ENCODE measurements at places on chromosomes 1 and 21.
A peak's percentile ranks its signal among the peaks of the same experiment; 100 is the strongest.

GRCh38 chr1:240575981-240576662, 35.8 kb downstream of the GREM2 start:
- DNase-seq = peak; percentile 63

DNA sequence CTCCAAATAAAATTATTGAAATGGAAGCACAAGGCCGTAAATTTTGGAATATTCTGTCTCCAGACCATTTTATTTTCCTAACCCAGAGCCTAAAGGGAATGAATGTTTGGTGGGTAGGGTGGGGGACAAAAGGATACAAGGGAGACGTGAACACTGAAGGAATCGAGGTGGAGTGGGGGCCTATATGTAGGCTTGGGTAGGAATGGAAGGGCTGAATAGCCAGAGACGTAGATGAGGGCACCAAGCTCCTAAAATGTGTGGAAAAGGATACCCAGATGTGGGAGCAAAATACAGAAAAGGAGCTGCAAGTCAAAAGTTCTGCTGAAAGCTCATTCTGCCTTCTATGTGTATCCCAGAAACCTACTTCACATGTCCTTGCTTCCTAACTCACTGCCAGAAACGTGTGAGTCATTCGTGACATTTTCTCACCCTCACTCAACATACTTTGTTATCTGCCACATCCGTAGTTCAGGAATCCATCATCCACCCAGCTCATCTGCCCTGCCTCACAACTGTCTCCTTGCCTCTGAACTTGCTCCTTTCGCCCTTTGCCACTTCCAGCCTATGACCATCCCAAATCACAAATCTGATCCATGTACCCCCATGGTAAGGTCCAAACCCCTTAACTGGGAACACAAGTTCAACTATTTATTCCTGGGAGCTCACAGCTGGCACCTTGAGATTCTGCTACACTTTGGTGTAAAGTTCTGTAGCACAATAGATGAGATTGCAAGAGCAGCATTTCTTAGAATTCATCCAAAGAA, 84.1 kb upstream of the PRDX6 start:
- DNase-seq = peak; percentile 89

DNA sequence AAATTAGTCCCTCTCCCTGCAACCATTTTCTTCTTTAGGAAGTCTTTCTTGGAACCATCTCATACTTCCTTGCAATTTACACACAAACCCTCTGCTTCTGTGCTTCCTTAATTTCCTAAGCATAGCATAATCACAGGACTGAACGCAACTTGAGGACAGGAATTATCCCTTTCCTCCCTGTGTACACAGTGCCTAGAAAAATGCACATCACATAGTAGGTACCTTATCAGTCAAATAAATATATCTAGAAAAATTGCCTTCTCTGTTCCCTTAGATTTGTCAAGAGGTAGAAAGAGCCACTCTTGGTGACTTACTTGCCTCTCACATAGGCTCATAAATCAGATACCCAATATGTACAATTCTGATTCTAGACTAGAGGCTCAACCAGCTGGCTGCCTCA, 4.9 kb downstream of the ASPM start:
- no peak for DNase-seq

- peak; percentile 49 for DNase-seq
Measured at GRCh38 chr1:14366091-14367018, 232.1 kb upstream of the KAZN start.

DNA sequence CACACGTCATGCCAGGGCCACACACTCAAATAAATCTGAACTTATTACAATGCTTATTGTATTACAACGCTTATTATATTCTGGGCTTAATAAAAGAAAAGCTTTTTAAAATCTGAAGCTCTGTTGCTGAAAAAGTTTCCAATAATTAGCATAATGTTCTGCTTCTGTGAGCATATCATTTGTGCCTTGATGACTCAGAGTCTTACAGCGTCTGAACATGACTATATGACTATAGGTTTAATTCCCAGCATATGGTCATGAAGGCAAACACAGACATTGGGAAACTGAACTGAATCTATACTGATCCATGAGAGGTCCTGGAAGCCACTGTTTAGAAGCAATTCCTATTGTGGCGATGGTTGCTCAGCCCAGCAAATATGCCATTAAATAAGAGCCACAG, 66.3 kb downstream of the SIM2 start:
- no peak for DNase-seq

DNA sequence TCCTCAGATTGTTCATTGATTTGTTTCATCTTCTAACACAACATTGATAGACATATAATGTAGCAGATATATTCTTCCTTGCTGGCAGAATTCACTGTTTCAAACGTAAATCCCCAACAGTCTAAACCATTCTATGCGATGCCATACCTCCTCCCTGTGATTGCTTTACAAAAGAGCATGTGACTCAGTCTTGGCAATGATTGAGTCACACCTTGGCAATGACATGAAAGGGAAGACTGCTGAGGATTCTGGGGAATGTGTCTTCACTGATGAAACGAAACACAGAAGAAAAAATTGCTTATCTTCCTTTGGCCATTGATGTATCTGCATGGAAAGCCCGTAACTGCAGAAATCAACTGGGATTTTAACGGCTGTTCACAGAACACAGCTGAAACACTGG, 409.6 kb upstream of the ZRANB2 start:
- DNase-seq = peak; percentile 63

DNA sequence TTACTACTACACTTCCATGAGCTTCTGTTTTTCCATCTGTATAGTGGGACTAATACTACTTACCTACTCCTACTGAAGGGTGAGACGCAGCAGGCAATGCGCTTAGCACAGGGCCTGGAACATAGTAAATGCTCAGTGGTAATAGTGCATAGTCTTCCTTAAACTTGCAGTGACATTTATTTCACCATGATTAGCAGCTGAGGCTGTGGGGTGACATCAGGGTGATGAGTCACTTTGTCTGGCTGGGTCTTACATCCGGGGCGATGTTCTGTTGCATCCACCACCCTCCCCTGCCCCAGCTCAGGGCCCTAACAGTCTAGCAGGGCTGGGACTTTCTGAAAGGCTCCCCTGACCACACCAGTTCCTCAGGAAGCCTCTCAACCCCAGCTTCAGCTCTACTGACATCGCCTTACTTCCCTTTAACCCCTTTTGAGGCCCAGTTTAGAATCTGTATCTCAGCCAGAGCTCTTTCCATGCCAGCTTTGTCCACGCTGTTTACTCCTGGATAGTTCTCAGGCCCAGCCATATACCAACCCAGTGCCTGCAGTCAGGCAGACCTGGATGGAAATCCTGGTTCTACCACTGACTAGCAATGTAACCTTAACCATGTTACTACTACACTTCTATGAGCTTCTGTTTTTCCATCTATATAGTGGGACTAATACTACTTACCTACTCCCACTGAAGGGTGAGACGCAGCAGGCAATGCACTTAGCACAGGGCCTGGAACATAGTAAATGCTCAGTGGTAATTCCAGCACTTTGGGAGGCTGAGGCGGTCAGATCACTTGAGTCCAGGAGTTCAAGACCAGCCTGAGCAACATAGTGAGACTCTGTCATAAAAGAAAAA, 66.3 kb downstream of the CD58 start:
- peak; percentile 65 for DNase-seq

DNA sequence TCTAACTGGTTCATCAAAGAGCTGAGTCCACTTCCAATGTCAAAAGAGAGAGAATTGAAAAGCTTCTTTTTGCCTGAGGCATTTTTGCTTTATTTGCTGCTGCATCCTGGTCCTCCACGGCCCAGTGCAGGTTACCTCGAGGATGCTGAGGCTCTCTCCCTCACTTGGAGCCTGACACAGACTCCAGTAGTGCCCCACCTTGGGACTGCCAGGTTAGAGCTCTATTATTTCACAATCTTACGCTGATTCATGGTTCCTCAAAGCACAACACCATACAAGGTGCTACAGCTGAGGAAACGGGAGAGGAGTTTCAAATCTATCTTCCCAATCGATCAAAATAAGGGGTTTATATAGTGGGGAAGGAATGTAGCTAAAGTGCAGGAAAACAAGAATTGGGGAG, 13.6 kb upstream of the PLPPR4 start:
- no peak for DNase-seq

GRCh38 chr1:227901906-227902640, 45.7 kb downstream of the WNT9A start:
- no peak for DNase-seq

GRCh38 chr1:231392389-231393131, 29.5 kb downstream of the EGLN1 start:
- no peak for DNase-seq

- DNase-seq = no peak
Measured at GRCh38 chr1:218613105-218613504, 268.0 kb downstream of the TGFB2 start.
